ENCODE measurements at places on chromosomes 5 and 9.

GRCh38 chr9:105273731-105274130 is 29.3 kb downstream of the SLC44A1 start:
- no peak for DNase-seq

DNA sequence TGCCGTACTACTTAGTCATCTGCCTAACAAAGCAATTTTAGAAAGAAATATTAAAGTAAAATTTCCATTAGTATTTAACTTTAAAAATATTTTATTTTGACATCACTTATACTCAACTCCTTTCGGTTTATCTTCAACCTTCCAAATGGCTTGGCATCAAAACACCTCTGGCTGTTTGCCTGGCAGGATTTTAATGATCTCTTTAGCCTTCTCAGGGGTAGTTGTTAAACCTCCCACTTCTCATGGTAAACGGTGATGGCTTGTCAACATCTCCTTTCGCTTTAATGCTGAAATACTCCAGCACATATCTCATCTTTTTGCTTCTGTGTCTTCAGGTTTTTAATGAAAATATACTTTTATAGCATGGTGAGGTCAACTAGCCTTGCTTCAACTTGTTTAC is 747.1 kb downstream of the CETN3 start:
- DNase-seq: no peak

- DNase-seq: no peak
These were observed 33.5 kb upstream of the FCN2 start for GRCh38 chr9:134847138-134847537.

GRCh38 chr9:130780865-130781504 is 54.1 kb upstream of the ABL1 start:
- no peak for DNase-seq

GRCh38 chr9:10172476-10172875 is 440.3 kb downstream of the PTPRD start:
- no peak for DNase-seq

DNA sequence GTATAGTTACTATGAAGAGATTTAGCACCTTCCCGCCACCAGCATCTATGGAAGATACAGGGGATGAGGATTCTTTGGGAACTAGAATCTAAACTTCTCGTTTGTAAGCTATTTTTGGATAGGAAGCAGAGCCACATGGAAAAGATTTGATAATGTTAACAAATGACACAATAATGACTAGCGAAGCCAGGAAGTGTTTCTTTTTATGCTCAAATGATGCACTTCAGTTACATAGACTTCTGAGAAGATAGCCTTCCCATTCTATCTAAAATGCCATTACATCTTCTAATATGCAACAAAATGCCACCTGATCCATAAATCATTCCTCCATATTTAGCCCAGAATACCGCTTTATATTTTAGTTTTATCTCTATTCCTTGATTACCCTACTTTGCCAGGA is 17.0 kb upstream of the TNC start:
- no peak for DNase-seq

- no peak for DNase-seq
These were observed 69.7 kb upstream of the APC start for GRCh38 chr5:112668016-112668415.

GRCh38 chr5:170057311-170057710 is 48.4 kb upstream of the FOXI1 start:
- DNase-seq: no peak

- DNase-seq: no peak
These were observed 8.3 kb upstream of the NKD2 start for GRCh38 chr5:1000329-1000728.
